ENCODE measurements at places on chromosomes 7 and 10.

DNA sequence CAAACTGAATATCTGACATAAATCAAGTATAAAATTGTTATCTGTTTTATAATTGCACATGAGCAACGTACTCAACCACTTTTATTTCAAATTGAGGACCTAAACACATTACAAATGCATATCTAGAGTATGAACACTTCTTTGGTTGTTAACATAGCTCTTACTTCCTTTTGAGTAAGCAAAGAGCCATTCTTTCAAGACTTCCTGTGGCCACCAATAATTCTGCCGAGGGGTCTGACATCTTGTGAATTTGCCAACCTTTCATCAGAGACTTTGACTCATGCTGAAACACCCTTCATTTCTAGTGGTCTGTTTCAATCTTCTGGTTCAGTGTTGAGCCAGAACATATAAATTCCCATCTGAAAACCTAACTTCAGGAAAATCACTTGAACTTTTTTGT lies 59.4 kb downstream of the CDK14 start:
- DNase-seq = no peak

DNA sequence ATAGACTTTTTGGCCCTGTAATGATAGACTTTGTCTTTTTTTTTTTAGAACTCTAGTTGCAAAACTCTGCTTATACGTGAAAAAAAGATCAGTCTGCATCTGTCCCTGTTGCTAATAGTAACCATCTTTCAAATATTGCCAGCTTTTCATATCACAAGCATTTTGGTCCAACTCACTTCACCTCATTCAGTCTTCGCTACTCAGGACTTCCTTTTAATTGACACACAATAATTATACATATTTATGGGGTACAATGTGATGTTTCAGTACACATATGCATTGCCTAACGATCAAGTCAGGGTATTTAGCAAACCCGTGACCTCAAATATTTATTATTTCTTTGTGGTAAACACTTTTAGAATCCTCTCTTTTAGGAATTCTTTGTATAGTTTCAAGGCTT lies 867.0 kb upstream of the C7orf33 start:
- no peak for DNase-seq

DNA sequence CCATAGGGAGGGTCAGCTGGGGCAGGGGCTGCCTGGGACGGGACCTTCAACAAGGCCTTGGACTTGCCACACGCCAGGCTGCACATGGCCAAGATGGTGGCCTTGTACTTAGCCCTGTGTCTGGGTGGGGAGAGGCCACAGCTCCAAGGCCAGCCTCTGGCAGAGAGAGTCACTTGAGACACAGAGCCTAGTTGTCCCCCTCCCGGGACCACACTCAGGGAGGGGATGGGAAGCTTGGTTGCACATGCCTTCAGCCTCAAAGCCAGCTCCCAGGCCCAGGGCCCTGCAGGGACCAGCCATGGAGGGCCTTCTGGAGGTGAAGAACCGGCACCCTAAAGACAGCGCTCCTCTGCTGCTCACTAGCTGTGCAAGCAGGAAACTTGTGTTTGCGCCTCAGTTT lies 16.7 kb downstream of the MMRN2 start:
- no peak for DNase-seq

DNA sequence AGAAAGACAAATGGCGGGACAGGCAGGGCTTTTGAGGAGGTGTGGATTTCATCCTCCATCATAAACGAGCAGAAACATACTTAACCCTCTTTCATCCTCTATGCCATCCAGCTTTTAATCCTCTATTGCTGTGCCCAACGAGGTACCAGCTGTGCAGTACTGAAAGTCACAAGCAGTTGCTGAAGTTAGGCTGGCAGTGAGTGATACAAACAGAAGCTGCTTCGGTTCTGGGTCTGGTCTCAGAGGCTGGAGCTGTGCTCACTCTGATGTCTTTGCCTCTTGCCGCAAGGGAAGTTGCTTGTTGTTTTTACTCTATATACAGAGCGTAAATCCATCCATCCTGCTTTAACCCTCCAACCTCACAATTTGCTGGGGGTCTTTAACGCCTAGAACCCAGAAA lies 235.2 kb downstream of the CELF2 start:
- no peak for DNase-seq

DNA sequence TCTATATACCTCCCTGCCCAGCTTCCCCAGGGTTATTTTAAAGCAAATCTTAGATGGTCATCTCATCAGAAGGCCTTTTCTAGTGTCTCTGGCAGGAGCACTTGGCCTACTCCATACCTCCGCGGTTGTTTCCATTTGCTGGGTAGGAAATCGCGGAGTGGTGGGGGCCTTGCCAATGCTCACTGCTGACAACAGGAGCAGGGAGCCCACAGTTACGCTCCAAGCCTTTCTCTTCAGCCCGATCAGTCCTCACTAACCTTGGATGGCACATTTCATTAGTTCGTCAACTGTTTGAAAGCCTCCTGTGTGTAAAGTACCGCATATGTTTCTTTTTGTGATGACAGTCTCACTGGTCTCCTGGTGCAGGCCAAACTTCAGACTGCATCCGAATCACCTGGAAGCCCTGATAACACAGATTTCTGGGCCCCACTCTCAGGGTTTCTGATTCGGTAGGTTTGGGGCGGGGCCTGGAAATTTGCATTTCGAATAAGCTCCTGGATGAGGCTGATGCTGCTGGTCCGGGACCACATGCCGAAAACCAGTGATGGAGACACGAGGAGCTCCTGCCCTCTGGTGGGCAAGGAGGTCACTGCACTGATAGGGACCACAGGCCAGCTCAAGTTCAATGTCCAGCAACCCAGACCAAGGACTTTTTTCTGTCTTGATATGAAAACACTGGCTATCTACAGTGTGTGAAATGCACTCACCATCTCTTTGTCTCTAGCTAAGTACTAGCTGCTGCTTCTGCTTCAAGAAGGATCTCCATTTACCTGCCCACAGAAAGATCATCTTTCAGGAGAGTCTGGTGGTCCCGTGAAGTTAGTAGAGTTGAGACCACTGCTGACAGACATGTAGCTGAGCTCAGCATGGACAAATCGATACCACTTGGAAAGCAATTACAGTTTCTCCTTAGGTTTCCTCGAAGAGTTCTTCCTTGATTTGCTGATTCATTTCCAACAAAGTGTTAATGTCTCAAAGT lies 14.0 kb downstream of the LRGUK start:
- peak; percentile 24 for DNase-seq

GRCh38 chr7:29937132-29937531 lies 52.5 kb downstream of the SCRN1 start:
- no peak for DNase-seq

Measured in activated CD8-positive, alpha-beta memory T cell treated with anti-CD3 and anti-CD28 coated beads for 48 hours (primary cell).